T-helper 22 cell (primary cell): ENCODE measurements at places on chromosomes 12 and 14.

- DNase-seq, result no peak
Observed at GRCh38 chr14:64721899-64722298, 17.7 kb downstream of the PLEKHG3 start.

- DNase-seq, result no peak
Observed at GRCh38 chr14:85695300-85695699, 165.4 kb downstream of the FLRT2 start.

- DNase-seq, result no peak
Observed at GRCh38 chr14:77730976-77731497, 23.1 kb downstream of the SLIRP start.

DNA sequence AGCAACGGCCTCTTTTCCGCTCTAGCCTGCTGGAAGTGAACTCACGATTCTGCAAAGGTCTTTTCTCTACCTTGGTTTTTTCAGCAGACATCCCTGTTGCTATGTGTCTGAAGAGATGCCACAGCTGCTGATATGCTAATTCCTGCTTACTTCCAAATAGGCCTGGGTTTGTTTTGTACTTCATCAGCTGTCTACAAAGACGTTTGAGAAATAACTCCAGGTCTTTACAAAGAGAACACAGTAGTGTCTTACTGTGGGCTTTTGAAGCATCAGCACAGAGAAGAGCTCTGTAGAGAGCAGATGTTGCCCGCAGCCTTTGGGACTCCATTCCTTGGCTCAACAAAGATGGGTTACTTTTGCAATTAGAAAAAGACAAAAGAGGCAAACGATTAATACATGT is 1366.5 kb downstream of the AACS start:
- DNase-seq, result no peak

GRCh38 chr14:103313704-103314103 is 20.3 kb upstream of the EIF5 start:
- no peak for DNase-seq

- DNase-seq, result no peak
Observed at GRCh38 chr14:76647697-76648298, 113.5 kb upstream of the VASH1 start.

GRCh38 chr14:66009089-66009488 is 477.1 kb upstream of the CCDC196 start:
- no peak for DNase-seq

GRCh38 chr14:50780393-50780792 is 50.6 kb downstream of the NIN start:
- DNase-seq, result no peak

DNA sequence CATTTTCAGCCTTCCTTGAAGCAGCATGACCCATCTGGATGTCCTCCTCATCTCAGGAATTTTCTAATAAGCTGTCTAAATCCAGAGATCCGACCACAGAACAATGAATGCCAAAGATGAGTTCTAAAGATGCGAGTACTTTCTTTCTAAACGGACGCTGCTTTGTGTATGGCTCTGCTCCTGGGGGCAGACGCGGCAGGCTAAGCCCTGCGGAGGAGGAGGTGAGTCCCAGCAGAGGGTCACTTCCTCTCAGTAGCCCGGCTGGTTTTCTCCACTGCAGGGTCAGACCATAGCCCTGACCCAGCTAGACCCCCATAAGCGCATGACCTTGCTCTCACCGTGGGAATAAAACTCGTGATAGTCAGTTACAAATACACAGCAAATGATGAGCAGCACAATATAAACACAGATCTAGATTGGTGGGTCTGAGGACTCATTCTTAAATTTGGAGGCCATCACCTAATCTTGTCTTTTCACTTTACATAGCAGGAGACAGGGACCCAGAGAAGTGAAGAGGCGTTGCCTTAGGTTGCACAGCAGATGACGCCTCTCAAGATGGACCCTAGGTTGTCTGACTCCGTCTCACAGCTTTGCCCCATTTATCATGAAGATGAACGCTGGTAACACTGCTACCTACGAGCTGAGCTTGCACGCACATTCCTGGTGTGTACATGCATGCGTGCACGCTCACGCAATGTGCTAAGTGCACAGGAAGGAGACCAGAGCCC is 16.6 kb downstream of the SSH1 start:
- DNase-seq, result no peak

DNA sequence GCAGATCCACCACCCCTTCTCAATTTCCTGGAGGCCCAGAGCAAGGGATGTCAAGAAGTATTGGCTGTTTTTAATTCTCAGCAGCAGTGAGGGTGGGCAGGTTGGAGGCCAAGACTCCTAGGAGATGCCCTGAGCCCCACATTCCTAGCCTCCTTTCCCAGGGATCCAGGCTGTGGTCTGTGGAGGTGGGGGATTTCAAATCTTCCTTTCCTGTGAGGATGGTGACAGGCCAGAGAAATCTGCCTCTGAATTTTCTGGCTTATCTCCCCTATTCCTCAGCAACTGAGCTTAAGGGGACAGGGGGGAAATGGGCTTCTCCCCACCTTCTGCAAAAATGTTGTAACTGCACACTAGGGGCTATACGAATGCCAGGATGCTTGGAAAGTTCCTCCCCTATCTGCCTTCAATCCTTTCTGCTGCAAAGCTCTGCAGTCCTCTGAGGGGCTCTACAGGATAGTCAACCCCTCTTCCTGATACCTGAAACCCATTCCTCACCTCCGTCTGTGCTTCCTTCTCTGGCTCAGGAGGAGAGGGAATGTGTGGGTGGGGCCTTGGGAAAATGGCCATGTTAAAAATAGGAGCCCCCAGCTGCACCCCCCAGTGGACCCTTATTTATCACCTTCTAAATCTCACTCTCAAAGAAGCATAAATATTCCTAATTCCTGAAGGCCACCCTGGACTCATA is 6.6 kb downstream of the GPR84 start:
- DNase-seq, result no peak

- DNase-seq, result no peak
Observed at GRCh38 chr14:104164041-104164440, 25.7 kb downstream of the KIF26A start.

- DNase-seq, result no peak
Observed at GRCh38 chr14:72939630-72940029, 13.4 kb downstream of the DCAF4 start.

DNA sequence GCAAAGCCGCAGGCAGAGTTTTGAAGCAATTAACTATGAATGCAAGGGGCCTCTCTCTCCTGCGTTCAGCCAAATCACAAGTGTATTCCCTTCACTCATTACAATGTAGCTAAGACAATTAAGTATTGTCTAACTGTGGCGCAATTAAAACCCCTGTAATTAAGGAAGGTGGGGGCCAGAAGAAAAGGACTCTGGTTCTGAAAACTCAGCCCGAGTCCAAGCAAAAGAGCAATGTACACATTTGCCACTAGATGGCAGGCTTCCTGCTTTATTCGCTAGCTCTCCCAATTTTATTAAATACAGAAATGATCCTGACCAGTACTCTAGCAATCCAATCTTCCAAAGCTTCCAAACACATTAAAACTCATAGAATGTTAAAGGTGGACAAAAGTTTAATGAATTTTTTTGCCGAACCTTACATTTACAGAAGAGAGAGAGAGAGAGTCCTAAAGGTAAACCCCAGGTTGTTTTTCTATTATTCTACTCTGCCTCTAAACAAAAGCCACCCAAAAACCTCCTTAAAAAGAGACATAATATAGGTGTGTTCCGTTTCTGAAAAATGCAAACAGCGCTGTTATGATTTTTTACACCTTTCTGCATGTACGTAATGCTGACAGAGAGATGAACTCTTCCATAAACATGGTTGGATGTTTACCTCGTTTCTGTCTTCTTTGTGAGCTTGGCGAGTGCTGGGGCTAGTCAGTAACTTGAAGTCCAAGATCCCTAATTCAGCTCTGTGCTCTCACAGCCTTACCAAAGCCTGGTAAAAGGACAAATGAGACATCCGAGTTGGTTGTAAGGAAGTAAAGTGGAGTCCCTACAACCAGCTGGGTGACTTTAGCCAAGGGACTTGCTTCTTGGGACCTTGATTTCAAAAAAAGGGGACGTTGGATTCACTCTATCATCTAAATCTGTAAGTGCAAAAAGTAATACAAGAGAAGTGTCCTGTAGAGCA is 50.9 kb upstream of the VASH1 start:
- no peak for DNase-seq

DNA sequence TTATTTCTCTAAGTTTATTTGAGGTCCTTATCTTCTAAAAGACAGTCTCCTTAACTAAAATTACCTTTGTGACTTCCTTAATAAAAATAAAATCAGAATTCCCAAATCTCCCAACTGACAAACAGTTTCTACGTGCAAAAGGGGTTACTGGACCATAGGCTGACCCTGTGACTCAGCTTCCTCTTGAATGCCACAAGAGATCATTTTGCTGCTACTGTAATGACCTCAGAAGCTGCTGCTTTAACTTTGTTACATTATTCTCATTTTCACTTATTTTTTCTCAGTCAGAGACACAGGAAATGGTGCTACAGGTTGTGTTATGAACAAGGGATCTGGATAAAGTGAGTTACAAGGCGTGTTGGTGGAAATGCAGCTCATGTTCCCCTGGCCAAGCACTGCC is 132.2 kb upstream of the TMTC2 start:
- no peak for DNase-seq

DNA sequence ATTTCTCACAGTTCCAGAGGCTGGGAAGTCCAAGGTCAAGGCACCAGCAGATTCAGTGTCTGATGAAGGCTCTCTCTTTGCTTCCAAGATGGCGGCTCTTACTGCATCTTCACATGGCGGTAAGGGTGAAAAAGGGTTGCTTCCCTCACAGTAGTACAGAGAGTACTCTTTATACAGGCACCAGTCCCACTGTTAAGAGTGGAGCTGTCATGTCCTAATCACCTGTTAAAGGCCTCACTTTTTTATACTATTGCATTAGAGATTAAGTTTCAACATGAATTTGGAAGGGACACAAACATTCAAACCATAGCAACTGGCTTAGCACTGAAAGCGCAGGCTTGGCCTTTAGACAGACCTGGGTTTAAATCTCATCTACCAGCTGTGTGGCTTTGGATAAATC is 50.0 kb upstream of the TCL1A start:
- DNase-seq, result no peak

GRCh38 chr14:91113829-91114078 is at the start of gene DGLUCY:
TSS of gene DGLUCY (plus strand) at chr14:91114073. CDS start at chr14:91160295, 46,222 bp downstream.
- DNase-seq, result no peak

DNA sequence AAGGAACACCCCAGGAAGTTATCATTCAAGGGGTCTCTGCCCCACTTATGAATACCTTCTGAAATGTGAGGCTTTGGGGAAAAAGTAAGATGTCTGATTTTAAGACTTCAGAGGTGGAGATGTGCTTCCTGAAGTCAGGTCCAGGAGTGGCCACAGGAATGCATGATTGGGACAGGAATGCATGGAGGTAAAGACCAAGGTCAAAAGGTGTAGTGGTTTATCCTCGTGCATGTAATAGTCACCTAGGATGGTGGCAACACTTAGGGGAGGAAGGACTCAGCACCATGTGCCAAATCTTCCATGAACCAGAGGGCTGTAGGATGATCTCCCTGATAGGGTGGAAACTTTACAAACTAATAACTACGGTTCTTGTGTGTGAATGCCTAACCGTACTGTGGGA is 217.3 kb downstream of the C12orf75 start:
- no peak for DNase-seq

- DNase-seq, result no peak
Observed at GRCh38 chr12:66584673-66585072, 94.2 kb downstream of the GRIP1 start.

DNA sequence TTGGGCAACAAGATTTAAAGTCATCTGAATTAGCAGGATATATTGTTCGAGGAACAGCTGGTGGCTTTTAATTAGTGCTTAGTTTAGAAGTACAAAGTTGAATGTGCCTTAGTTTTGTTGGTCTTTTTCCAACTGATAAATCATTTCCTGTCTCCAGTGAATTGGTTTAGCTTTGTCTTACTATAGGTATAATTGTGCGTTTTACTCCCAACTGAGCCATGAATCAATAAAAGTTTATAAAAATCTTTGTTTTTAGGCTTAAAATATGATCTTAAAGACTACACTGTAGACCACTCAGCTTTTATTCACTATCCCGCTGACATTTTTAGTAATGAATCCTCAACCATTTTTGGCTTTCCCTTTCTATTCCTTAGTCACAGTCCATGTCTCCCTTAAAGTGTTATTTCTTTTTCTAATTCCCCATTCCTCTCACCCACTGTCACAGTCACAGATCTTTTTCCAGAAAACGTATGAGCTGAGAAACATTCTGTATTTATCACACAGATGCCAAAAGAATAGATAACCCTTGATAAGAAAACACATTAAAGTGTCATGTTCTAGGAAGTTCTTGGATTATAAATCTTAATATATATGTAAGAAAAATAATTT is 34.0 kb upstream of the ALG10 start:
- no peak for DNase-seq

- DNase-seq, result no peak
Observed at GRCh38 chr14:67438969-67439368, 27.0 kb upstream of the PLEK2 start.

- no peak for DNase-seq
Observed at GRCh38 chr14:34766060-34766459, 51.7 kb upstream of the CFL2 start.

- no peak for DNase-seq
Observed at GRCh38 chr14:97796511-97796910, 999.3 kb downstream of the VRK1 start.

DNA sequence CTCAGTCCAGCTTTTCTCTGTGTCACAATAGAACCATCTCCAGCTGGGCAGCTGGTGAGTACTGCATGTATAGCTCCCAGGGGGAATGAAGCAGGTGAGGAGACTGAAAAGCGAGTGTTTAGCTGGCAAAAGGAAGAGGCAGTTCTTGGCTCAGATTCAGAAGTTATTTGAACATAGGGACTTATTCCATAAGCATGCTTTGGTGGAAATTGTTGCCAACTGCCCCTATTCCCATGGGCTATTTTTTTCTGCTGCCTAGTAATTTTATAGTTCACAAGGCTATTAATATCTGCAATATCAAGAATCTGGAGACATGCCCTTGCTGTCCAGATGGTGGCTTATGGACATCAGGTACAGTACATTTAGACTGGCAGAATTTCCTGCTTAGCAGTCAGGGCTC is 1112.7 kb downstream of the LRFN5 start:
- DNase-seq, result no peak

GRCh38 chr14:30484201-30484600 is 74.8 kb upstream of the G2E3 start:
- no peak for DNase-seq

- no peak for DNase-seq
Observed at GRCh38 chr12:115485503-115485902, 792.0 kb downstream of the MED13L start.

DNA sequence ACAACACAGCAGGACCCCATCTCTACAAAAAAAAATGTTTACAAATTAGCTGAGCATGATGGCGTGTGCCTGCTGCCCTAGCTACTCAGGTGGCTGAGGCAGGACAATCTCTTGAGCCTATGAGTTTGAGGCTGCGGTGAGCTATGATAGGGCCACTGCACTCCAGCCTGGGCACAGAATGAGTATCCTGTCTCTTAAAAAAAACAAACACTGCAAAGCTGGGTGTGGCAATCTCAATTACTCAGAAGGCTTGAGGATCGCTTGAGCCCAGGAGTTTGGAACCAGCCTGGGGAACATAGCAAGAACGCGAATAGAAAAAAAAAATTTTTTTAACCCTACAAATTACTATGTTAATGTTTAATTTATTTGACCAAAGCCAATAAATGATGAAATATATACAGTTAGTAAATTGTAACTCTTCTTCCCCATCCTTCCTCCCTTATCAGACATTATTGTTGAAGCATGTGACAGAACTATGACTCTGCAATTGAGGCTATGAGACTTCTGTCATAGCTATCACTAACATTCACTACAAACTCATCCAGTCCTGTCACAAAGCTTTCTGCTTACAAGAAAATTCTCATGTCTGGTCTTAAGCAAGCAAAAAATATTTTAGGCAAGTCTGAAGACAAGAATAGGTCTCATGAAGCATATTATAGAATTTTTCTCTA is 9.8 kb downstream of the BTBD7 start:
- no peak for DNase-seq
